ENCODE measurements at places on chromosomes 11 and 22.

GRCh38 chr11:18566406-18566805, 22.1 kb downstream of the UEVLD start:
- no peak for DNase-seq

- no peak for DNase-seq
These were observed 44.9 kb downstream of the WNT7B start for GRCh38 chr22:45932071-45932470.

DNA sequence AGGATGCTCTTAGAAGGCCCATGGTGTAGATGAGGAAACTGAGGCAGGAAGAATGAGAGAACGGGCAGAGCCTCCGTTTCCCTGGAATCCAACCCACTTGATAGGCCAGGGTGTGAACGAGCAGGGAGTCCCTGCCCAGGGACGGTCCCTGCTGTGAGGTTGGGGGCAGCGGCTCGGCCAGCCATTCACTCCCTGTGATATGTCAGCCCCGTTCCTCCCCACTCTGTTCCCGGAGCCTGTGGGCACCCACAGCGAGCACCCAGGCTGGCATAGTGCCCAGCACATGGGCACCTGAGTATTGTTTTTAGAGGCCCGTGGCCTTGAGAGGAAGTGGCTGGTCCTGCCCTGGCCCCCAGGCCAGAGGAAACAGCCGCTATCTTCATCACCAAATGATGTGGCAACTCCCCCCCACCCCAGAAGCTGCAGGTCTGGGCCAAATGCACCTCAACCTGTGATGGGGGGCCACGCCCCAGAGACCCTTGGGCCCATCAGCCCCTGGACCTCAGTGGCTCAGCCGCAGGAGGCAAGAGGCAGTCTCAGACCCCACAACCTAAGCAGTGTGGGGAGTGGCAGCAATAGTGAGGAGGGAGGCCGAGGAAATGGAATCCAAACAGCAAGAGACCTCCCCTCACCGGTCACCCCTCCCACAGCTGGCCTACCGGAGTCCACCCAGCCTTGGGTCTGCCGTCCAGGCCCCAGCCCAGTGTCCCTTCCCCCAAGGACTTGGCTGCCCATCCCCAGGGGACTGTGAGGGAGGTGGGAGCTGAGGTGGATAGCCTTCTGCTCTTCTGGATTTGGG, 2.1 kb downstream of the ALDH3B1 start:
- no peak for DNase-seq

DNA sequence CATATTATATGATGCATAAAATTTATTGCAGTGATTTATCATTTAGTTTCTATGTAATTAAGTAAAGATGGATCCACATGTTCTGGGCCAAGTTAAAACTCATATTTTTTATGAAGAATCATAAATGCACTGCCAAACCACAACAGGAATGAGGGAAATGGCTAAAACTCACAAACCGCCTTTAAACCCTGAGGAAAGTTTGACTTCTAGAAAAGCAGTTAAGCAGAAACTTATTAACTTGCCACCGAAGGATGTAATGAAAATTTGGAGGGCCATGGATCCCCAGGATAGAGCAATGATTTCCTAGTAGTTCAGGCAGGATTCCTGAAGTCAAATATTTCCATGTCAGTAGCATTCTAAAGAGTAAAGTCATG, 218.3 kb upstream of the CTSC start:
- DNase-seq, result no peak

DNA sequence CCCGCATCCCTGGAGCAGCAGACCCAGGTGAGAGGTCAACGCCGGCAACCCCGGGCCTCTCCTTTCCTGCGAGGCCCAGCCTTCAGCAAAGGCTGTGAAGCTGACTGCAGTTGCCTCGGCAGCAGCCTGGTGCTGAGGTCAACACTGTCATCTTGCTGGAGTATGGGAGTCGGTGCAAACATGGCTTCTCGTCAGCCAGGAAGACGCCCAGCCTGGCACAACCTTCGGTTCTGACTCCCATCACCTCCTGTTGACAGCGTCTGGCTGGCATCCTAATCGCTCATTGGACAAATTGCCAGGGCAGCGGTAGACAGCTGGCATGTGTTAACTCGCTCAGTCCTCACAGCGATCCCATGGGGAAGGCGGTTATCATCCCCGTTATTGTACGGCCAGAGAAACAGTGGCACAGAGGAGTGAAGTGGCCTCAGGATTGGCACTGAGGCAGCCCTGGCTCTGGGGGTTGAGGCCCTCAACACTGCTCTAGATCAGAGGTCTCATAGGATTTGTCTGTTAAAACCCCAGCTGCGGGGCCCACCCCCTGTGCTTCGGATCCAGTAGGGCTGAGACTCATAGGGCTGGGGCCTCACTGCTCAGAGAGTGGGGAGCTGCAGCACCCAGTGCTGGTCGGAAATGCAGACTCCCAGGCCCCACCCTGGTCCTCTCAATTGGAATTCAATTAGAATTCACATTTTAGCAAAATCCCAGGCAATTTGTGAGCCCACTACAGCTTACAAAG, 39.3 kb upstream of the TP53I11 start:
- DNase-seq, result no peak

GRCh38 chr11:72767203-72768062, 15.2 kb upstream of the ARAP1 start:
- DNase-seq, result no peak

DNA sequence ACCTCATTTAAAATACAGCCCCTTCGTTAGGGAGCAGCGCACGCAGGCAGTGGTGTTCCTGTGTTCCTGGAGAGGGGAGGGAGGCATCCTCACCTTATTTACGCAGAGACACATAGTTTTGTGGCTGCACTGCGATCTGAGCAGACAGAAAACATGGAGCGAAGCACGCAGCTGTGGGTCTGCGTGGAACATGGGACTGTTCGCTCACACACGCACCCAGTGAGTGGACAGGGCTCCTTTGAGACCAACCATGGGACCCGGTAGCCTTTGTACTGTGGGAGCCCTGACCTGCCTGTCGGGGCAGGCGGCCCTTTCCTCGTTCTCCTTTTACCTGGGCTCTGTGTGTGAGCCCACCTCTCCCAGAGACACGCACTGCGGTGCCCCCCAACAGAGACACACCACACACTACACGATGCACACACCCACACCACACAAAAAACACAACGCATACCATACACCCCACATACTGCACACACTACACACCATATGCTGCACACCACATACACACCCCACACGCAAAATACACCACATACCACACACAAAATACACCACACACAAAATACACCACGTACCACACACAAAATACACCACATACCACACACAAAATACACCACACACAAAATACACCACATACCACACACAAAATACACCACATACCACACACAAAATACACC, 1245.7 kb downstream of the BRD1 start:
- no peak for DNase-seq

GRCh38 chr22:32477596-32477995, 3.0 kb downstream of the FBXO7 start:
- no peak for DNase-seq

DNA sequence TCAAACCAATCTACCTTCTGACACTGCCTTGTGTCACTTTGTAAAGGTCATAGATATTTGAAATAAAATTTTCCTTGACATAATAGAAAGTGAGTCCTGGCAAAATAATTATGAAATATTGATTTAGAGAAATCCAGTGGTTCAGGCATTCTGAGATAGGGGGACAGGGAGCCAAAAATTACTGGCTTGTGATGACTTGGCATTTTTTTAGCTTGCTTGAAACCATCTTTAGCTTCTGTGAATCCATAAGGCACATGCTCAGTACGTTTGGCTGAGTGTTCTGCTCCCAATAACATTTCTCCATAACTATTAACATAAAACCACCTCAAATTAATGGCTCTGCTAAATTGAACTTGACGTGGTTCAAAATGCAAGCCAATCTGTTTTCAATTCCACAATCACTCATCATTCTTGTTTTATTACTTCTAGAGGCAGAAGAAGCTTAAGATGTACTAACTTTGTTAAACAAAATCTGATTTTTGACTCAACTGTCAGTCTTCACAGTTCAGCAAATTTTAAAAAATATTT, 209.0 kb downstream of the LRRC4C start:
- DNase-seq, result no peak

DNA sequence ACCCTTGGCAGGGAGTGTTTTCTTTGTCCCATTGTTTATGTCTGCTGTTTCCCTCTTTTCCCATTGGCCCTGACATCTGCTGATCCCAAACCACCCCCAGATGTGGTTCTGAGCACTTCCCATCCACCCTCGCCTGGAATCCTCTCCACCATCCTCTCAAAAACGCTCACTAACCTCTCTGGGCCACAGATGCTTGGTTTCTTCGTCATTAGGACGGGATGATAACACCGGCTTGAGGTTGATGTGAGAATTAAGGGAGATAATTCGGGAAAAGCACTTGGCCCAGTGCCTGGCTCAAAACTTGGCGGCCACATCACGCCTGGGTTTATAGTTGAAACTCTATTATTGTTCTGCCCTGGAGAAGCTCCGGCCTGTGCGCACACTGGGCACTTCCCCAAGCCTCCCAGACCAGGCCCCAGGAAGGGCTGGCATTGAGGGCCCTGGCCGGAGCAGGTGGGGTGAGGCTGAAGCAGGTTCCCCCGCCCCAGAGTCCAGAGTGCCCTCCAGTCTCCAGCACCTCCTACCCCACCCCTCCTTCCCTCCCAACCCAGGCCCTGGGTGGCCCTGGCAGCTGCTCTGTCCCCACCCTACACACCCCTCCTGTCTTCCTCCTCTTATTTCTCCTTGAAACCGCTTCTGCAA, 63.7 kb downstream of the CYTH4 start:
- no peak for DNase-seq

DNA sequence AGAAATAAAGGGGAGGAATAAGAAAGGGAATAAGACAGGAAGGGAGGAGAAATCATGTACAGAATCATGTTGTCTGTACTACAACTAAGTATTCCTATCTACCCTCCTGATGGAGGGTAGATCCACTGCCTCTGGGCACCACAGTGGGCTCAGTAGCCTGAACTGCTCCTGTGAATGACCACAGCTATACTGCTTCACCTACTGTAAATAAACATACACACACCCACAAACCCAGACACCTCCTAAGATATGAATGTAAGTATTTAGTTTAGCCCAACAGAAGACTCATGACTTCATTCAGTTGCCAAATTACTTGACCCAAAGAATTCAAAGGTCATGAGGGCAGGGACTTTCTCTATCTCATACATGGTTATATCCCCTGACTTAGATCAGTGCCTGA, 177.3 kb upstream of the C11orf58 start:
- DNase-seq, result no peak

GRCh38 chr22:23533771-23534191, 46.3 kb downstream of the IGLL1 start:
- DNase-seq, result no peak

All from NCI-H187 (cell line).